ENCODE measurements at places on chromosomes 3 and 15.

DNA sequence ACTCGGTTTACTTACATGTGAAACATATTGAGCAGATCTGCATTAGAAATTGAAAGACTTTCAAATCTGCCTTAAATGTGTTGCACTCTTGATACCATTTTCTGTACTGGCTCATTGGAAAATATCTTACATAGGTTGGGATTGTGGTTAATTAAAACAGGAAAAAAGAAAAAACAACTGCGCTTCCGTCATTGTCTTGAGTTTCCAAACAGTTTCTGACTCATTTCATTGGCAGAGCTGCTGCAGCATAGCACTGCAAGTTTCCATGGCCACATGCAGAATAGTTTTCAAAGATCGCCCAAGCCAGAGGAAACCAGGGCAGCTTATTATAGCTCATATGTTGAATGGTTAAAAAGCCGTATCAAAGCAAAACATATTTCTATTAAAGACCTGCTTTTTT is 446.6 kb upstream of the BCHE start:
- DNase-seq = no peak

- no peak for DNase-seq
Measured at GRCh38 chr15:54820811-54821210, 375.9 kb downstream of the RSL24D1 start.

DNA sequence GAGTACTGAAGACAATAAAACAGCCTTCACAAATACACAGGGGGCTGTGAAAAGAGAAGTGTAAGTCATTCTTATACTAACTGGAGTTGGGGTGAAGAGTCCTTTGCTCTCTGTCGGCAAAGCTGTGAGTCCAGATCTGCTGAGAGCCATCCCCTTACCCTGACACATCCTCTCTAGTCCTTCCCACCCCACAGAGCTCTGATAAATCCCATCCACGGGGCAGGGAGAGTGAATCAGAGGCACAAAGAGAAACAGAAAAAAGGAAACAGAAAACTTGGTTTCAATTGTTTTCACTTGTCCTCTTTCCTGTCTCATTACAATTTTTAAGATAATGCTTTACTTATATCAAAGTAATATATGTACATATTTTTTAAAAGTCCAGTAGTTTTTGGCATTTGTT is 18.2 kb upstream of the ZNF639 start:
- DNase-seq = no peak

DNA sequence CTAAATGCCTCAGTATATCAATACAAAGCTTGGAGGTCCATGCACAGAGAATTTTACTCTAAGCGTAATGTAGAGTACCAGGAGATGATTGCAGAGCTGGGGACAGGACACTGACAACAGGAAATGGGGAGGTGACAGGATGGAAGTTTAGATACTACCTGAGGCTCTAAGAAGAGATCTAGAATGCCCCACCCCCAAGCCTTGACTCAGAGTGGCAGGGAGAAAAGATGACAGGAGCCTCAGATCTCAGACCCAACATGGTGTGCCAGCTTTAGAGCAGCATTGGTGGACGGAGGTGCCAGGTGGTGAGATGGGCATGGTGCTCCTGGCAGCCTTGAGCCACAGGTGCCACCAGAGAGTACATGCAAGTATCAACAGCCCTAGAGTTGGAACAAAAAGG is 62.5 kb downstream of the LYZL4 start:
- no peak for DNase-seq

GRCh38 chr15:81491414-81492096 is 117.5 kb upstream of the TMC3 start:
- DNase-seq = no peak

- no peak for DNase-seq
Measured at GRCh38 chr3:49164983-49165720, 979 bp downstream of the CCDC71 start.

All from inflammatory macrophage treated with lipopolysaccharide for 1 hour (primary cell).